HL-60 (cell line): ENCODE measurements at places on chromosomes 1 and 21.

DNA sequence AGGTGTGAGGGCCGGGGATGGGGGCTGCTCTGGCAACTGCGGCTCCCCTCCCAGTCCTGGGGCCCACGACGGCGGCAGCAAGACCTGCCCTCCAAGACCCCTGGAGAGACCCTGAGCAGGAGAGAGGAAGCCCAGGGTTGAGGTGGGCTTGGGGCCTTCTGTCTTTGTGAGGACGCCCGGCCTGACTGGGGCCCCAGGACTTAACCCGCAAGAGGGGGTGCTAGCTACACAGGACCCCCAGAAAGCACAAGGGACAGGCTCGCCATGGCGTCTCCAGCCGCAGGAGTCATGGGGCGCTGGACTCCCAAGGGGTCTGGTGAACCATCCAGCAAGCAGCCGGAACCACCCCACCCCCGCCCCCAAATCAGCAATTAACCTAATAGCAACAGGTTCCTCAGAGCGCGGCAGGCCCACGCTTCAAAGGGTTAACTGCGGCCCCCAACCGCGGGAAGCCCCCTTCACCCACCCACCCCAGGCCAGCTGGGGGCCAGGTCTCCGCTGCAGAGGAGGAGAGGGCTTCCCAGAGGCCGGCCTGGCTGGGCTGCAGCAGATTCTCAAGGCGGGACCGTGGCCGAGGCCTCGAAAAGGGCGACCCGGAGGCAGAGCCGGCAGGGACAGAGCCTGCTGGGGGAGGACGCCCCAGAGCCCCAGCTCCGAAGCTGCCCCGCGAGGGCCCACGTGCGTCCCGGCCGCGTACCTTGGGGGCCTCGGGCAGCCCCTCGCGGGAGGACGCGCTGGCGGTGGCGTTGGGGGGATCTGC is 525 bp downstream of the C1QTNF12 start:
- no peak for DNase-seq

- no peak for DNase-seq
Measured at GRCh38 chr21:43771199-43771675, 4.9 kb downstream of the CSTB start.

DNA sequence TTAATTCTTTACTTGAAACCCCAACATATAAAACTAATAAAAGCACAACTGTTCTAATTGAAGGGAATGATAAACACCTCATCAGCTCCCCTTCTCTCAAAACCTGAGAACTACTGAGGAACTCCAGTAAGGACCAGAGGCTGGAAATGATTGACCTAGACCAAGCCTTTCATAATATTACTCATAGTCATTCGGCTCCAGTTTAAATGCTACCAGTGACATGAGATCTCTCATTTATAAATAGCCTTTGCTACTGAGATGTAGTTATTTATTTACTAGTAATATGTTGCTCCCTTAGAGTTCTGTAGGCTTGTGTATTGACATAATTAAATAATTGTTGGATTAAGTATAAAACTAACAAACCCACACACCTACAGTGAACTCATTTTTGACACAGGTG is 209.8 kb upstream of the PRMT6 start:
- no peak for DNase-seq

DNA sequence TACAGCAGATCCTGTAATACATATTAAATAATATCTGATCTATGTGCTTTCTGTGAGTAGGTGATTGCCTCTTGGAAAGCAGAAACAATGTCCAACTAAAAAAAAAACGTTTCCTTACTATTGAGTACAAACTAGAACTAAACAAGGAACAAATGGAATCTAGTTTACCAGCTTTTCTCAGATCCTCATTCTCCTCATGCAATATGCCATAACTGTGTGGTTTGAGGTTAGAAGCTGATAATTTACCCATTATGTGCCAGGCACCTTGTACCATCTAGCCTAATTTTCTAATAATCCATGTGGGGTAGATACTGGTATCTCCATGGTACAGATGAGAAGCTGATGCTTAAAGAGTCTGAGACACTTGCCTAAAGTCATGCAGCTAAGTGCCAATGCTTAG is 154.7 kb downstream of the PTGER3 start:
- DNase-seq: no peak

DNA sequence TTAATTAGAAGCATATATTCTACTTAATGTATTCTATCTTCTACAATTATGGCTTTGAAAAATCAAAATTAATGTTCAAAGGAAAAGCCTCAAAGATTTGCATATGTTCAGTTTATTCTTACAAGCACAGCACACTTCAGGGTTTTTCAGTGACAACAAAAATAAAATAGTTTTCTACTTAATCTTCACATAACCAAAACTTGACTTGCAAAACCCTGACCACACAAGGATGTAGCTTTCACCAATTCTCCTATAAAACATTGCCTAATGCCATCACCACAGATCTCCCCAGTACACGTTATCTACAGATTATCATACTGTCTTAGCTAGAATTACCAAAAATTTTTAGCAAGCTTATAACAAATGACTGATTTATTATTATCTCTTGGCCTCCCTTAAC is 23.3 kb downstream of the LPAR3 start:
- DNase-seq: no peak

DNA sequence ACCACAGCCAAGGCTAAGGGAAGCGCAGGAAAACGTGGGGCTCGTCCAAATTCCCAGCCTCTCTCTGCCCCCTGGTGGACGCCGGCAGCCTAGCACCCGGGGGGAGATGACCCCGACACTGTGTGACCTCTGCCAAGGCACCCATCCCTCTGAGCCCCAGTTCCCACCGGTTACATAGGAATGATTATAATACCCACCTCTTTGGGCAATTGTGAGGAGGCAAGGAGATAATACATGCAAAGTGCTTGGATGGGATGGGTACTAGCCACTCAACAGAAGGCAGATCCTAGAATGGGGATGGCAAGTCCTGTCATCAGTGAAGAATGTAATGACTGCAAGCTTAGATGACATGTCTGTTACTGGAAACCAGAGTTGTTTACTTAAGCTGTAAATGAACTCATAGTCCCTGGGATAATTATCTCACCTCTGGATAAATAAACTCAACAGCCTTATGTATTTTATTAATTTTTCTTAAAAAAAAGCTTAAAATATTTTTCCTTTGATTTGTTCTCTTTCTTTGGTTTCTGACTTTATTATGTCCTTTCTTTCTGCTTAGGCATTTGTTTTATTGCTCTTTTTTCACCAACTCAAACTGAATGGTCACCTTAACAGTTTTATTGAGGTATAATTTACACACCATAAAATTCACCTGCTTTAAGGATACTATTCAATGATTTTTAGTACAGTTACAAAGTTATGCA is 11.3 kb upstream of the BMP8B start:
- DNase-seq: no peak

- no peak for DNase-seq
Measured at GRCh38 chr1:20666146-20666545, 5.0 kb upstream of the DDOST start.

DNA sequence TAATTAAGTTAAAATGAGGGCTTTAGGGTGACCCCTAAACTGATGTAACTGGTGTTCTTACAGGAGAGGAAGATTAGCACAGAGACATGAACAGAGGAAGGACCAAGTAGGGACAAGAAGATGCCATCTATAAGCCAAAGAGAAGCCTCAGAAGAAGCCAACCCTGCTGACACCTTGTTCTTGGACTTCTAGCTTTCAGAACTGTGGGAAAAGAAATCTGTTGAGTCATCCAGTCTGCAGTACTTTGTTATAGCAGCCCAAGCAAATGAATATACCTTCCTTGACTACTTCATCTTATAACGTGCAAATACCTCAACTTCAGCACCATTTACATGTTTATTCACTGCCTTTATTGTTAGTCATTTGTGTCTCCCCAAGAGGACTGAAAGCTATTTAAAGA is 3.4 kb downstream of the ZBTB21 start:
- DNase-seq: no peak

GRCh38 chr1:18965206-18966173 is 9.0 kb upstream of the IFFO2 start:
- no peak for DNase-seq

DNA sequence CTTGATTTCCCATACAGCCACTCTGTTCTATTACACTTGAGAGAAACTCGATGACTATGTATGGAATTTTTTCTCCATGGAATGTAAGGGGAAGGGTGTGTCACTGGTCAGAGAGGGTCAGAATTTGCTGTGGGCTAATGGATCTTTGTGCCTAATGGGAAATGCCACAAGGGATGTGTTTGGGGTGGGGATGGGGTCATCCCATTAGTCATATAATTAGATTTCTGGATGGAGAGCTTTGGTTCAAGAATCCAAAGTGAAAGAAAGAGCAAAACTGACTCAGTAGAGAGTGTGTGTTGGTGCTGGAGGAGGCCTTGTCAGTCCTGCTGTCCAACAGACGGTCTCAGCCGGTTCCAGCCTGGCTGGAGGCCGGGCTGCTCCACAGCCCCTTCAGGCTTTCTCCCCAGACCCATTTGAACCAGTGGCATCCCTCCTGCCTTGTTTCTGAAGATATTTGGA is 86.4 kb downstream of the LAMC2 start:
- DNase-seq: no peak

DNA sequence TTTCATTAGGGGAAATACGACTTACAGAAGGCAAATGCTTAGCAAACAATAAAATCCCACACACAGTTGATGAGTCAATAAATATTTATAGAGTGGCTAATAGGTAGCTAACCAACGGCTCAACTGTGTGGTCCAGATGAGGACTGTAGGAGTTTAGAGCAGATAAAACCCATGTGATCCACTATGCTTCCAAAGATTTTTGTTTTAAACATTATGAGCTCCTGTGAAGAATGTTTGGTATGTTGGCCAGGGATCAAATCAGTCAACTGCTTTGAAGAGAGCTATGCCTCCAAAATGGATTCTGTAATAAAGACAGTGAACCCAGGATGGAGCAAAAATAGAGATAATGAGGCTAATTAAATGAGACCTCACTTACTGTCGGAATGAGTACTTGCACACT is 72.3 kb upstream of the COL11A1 start:
- DNase-seq: no peak

DNA sequence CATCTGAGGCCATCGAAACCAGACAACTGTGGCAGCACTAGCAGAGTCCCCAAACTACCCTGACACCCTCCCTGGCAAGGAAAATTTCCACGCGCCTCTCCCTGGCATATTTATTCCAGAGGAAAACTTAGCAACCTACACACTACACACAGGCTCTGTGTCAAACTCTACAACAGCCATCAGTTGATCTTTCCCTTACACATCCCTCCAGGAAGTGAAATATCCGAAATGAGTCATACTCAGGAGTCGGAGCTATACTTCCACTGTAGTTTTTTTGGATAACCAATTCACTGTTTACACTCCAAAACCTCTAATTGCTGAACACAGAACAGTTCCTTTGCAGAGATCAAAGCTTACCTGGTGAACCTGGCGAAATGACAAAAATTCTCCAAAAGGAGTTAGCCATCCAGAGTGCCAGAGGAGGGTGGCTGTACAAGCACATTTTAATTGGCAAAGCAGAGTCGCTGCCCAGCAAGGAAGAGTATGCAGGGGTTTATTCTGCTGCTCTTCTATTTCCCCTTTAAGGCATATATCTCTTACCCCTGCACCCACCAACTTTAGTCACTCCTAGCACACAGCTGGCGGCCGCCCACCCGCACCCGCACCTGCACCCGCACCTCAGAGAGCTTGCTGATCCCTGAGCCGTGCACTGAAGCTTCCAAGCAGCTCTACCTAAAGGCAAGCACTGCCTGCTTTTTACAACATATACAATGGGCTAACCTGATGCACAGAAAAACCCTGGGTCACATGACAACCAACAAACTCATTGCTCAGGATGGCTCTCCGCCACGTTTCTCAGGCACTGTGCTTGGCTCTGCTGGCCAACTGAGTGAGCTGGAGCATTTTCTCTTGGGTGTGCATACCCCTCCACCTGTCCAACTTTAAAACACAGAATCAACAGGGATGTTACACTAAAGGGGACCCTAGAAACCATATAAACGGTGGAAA is 54.9 kb downstream of the CAPZB start:
- DNase-seq: no peak

DNA sequence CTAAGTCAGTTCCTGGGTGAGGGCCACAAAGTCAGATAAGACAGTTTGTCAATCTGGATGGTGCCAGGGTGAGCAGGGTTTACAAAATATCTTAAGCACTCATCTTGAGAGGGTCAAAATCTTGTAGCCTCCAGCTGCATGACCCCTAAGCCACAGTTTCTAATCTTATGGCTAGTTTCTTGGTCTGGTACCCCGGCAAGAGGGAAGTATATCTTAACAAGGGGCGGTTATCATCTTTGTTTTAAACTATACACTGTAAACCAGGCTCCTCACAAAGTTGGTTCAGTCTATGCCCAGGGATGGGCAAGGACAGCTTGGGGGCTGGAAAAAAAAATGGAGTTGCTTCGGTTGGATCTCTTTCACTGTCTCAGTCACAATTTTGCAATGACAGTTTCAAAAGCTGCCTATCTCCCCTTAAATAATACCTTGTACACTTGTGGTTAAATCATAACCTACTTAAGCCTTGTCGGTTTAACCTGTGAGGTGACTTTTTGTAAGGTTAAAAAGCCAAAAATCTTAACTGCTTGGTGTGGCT is 7.8 kb upstream of the CD46 start:
- DNase-seq: no peak

DNA sequence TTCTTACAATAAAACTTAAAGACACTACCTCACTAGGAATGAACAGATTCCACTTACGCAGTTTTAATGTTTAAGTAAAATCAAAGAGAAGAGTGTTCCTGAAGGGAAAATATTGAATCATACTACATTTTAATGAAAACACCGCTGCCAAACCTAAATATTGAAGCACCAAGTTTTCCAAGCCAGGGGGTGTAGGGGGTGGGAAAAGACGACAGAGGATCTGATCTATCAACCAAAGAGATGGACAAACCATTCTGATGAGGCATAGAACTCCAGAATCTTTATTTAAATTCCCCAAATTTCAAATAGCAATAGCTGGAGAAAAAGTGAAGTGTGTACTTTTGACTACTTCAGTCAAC is 1.2 kb downstream of the ELK4 start:
- DNase-seq: no peak

DNA sequence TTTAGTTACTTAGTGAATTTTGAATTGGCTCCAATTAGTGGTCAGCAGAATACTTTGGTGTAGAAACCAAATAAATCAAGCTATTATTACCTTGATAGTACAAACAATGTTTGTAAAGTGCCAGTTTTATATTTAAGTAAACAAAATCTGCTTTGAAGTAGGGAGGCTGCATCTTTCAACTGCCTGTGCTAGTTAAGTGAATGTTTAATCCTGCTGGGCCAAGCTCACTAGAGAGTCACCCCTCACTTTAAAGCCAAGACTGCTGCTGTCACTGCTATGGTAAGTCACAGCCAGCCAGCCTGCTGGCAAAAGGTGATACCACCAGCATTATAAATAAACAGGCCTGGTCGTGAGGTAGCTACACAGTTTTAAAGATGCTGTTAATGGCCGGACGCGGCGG is 10.3 kb upstream of the CFAP126 start:
- DNase-seq: no peak

GRCh38 chr1:233277637-233278606 is 17.6 kb downstream of the PCNX2 start:
- DNase-seq: peak; percentile 44

DNA sequence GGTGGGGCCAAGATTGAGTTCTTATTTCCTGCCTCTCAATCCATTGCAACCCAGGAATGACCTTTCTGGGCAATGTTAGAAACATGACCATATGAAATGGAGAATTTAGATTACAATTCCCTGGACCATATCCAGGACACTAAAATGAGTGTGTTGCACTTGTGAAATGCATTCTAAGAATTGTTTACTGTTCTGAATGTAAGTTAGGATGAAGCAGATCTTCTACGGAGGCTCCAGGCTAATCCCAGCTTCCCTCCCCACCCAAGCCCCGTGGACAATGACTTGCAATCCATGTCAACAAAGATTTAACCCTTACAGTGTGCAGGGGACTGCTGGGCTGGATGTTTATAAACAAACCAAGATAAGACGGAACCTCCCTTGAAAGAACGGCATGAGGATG is 31.7 kb upstream of the HAO2 start:
- no peak for DNase-seq
